ENCODE measurements at places on chromosomes 7 and 10.

DNA sequence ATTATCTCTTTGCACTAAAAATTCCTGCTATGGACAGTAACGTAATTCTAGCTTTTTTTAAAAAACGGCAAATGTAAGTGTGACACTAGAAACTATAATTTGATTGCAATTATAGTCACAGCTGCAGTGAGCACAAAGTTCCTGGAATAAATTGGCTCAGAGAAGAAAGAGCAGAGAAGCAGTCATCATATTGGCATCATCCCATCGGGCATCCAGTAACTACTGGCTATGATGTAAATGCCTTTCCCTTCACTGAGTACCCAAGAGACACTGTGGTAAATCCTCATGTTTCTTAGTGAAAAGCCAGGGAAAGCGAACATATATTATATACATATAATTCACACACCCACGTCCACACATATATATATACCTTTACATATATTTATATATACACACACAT is 43.6 kb downstream of the PIP4K2A start:
- no peak for DNase-seq

DNA sequence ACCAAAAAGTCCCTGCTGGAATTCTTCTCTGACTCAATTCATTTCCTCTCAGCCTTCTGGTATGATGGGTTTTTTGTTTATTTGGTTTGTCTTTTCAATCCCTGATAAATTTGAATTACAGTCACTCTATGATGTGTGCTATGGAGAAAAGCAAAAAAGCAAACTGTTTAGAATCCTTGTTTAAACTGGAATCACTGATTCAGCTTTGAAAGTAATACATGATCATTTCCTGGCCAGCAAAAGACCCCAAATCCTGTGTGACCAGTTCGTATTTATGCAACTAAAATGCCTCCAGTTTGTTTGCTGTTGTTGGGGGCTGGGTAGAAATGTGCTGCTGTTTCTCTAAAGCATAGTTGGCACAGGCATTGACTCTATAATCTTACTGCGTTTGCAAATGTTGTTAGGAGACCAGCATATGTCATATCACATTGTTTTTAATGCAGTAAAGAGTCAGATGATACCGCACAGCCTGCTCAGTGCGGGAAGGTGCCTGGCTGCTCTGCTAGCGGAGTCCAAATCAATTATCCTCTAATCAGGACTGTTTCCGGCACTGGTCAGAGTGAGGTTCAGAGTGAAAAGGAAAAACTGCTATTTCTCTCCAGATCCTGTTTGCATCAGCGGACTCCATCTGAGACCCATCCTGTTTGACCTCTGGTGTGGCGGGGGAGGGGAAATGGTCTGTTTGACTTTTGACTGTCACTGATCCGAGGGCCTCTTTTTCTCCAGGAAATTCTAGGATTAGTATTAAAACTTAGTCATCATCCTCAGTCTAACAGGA is 40.6 kb upstream of the ADD3 start:
- DNase-seq, result no peak

DNA sequence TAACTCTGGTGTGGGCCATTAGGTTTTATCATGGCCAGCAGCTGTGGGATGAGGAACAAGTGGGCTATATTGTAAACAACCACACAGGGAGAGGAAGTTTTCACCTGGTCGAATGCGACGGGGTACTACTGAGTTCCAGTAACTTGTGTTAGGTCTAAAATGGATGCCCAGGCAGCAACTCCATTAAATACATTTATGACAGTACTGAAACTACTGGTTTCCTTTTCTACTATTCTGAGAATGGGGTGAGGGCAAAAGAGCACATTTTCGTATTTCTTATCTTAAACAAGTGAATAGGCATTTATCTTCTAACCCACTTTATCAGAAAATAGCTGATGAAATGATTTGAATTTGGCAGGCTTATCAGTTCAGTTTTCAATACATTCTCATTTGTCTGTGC is 109.7 kb downstream of the C1GALT1 start:
- DNase-seq, result no peak

DNA sequence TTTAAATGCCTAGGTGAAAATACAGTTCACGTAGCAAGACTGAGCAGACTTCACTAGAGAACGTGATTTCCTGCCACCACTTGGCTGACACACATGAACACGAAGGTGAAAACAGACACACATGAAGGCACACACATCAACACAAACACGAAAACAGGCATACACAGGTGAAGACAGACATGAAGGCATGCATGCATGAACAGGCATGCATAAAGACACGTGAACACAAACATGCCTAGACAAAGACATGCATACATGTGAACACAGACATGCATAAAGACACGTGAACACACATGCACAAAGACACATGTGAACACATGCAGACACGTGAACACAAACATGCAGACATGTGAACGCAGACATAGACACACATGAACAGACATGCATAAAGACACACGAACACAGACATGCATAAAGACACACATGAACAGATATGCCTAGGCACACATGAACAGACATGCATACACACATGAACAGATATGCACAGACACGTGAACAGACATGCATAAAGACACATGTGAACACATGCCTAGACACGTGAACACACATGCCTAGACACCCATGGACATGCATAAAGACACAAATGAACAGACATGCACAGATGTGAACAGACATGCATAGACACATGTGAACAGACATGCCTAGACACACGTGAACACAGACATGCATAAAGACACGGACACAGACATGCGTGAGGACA is 243.1 kb downstream of the ZMYND11 start:
- no peak for DNase-seq

GRCh38 chr10:17169803-17170202 is 31.7 kb downstream of the TRDMT1 start:
- DNase-seq, result no peak

DNA sequence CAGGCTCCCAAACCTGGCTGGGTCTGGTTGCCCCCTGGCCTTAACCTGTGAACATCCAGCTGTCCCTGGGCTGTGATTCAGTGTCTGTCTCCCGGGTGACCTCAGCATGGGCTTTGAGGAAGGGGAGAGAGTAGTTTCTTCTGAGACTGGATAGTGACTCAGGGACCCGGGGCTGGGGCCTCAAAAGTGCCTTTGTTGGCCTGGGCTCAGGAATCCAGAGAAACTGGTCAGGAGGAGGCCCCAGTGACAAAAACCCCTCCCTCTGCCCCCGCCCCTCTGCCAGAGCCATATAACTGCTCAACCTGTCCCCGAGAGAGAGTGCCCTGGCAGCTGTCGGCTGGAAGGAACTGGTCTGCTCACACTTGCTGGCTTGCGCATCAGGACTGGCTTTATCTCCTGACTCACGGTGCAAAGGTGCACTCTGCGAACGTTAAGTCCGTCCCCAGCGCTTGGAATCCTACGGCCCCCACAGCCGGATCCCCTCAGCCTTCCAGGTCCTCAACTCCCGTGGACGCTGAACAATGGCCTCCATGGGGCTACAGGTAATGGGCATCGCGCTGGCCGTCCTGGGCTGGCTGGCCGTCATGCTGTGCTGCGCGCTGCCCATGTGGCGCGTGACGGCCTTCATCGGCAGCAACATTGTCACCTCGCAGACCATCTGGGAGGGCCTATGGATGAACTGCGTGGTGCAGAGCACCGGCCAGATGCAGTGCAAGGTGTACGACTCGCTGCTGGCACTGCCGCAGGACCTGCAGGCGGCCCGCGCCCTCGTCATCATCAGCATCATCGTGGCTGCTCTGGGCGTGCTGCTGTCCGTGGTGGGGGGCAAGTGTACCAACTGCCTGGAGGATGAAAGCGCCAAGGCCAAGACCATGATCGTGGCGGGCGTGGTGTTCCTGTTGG is at the start of gene CLDN4:
TSS of gene CLDN4 (plus strand) at position 316 of the 903 bp plus-strand sequence. CDS start at position 522, 206 bp downstream.
- no peak for DNase-seq

DNA sequence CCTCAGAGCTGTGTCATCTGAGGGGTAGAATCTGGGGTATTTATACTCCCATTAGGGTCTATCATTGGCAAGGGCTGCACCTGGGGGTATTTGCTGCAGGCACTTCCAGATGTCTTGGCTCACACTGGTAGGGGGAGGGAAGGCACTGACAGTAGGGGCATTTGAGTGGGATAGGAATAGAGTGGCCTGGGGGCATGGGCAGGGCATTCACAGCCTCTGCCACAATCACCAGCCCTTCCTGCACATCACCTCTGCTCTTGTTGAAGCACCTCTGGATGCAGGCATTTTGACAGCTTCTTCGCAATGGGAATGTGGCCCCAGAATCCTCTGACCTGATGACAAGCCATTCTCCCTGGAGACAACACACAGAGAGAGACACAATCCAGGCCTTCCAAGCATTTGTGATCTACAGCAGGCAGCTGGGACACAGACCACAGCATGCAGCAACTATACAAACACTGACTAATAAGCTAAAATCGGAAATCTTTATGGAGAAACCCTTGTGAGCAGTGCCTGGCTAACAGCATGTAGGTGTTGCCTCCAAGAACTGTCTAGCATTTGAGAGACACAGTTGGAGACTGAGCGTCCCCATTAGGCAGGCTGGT is 178.5 kb downstream of the KCNMA1 start:
- DNase-seq, result no peak

GRCh38 chr10:126349676-126350075 is 38.6 kb downstream of the ADAM12 start:
- no peak for DNase-seq

DNA sequence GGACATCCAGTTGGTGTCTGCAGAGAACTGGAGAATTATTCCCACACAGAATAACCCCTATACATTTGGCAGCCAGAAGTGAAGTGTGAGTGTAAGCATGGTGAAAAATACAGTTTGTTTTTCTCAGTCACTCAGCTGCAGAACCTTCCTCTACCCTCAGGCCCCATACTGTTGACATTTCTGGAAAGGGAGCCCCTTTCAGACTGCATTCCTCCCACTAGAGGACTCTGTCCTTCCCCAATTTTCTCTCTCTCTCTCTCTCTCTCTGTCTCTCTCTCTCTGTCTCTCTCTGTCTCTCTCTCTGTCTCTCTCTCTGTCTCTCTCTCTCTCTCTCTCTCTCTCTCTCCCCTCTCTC is 86.8 kb upstream of the STEAP1B start:
- no peak for DNase-seq
